ENCODE measurements at places on chromosomes 2 and 18.

- DNase-seq: no peak
These were observed 945 bp upstream of the ASXL2 start for GRCh38 chr2:25879133-25879730.

- no peak for DNase-seq
These were observed 244.9 kb upstream of the CXCR4 start for GRCh38 chr2:136362676-136363390.

DNA sequence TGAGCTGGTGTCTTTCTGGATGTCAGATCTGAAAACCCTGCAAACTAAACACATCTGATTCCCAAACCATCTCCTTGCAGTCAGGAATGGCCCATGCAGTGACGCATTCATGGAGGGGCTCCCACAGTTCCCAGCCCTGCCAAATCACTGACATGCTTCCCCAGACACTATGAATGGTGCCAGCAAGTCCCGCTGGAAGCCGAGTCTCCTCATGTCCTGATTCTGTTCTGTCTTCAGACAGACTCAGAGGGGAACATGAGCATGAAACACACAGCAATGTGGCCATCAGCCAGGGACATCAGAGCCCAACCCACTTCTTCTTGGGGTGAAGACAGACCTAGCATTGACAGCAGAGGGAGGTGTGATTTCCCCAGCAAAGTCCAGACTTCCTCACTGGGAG is 83.7 kb downstream of the TTC32 start:
- no peak for DNase-seq

DNA sequence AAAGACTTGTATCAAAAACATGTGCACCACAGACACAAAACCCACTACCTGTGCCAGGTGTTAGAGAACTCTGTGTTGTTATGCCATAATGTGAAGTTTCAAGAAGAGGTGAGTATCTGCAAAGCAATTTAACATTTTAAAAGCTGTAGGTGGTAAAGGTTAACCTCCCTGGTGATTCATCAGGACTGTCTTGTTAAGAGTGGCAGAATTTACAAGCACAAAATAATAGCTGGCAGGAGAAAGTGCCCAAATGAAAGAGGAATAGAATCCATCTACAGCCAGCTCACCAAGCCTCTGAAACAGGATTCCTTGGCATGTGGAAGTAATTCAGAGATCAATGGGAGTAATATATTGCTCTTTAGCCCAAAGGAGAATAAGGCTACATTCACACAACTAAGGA is 230.7 kb downstream of the AFF3 start:
- no peak for DNase-seq

DNA sequence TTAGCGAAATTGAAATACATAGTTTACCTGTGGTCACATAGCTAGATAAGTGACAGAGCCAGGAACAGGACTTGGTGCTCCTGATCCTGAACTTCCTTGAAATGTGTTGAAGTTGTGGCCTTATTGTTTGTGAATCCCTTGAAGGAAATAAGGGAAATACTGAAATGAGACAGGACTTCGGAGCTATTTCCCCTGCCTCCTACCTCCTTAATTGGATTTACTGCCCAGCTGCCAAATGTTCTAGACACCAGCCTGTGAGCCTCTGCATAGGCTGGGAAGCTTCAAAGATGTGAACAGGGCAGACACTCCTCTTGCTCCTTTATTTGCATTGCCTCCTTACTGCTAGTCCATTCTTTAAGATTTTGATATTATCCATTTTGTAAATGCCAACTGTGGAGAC is 135.2 kb downstream of the PRPF40A start:
- DNase-seq: no peak

DNA sequence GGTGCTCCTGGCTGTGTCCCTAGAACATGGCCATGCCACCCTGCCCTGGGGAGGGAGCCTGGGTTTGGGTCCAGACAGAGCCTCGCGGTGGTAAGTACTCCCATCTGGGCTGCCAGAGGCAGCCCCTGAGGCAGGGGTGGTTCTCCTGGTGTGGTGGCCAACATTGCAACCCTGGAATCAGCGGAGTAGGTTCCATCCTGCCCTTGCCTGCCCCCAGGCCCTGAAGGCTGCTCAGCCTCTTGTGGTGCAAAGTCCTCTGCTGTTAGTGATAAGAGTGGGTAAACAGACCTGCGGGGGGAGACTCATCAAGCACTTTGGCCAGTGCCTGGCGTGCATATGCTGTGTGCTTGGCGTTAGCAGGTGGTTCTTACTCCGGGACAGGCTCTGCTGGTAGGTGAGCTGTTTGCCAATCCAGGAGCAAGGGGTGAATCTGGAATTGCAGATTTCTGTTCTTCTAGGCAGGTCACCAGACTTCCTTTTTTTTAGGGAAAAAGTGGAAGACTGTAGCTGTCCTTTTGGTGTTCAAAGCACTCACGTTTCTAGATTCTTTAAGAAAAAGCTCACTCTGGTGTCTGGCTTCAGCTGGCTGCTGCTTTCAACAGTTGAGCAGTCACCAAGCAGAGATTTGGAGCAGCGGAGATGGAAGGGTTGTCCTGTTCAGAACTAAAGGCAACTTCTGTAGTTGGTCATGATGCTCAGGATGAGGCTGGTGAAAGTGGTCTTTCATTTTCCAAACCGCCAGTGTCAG is 3.2 kb downstream of the CNNM3 start:
- DNase-seq: no peak

DNA sequence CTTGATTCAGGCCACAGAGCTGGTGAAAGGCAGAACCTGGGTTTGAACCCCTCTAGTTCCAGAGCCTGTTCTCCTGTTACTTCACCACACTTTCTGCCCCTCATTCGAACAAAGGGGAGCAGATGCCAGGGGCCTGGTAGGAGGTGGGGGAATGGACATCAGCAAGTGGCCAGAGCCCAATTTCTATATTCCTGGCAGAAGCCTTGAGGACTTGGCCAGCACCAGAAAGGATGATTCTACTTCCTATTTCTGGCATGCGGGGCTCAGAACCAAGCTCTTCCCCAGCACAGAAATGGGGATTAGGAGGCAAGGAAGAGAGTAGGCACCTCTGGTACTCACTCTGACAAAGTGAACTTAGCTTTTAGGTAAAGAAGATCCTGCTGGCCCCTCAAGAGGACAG is 49.3 kb downstream of the ADD2 start:
- DNase-seq: no peak

DNA sequence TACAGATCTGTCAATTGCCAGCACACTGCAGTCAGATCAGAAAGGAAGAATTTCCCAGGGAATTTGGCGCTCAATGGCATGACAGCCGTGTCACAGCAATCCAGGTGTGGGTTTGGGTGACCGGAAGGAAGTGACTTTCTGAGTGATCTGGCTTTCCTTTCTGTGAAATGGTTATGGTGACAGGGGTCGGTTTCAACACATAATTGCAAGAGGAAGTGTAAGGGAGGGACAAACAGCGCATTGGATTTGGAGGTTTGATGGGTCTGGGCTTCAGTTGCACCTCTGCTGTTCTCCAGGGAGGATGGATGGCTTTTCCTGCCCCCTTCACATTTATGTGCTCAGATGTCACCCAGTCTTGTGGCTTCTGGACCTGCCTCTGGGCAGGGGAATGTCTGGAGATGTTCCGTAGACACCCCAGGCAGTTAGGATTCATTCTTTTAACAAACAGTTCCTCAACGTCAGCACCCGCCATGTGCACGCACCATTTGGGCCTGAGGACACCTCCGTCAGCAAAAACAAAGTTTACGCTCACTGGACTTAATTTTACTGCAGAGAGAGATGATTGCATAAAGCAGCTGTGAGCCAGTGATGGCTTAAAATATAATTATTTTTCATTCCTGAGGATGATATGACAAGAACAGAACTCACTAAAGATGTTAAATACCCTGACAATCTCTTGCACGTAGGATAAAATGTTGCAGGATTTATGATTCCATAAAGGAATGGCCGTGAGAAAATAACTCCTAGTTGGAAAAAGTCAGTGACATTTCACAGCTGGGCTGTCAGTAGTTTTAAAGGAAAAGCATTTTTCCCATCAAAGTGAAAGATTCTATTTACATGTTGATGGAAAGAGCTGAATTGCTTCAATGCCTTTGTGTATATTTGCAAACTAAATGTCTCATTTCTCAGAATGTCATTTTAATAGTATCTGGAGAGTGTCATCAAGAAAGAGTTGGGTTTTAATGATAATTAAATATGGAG is 36.9 kb downstream of the MBP start:
- no peak for DNase-seq

DNA sequence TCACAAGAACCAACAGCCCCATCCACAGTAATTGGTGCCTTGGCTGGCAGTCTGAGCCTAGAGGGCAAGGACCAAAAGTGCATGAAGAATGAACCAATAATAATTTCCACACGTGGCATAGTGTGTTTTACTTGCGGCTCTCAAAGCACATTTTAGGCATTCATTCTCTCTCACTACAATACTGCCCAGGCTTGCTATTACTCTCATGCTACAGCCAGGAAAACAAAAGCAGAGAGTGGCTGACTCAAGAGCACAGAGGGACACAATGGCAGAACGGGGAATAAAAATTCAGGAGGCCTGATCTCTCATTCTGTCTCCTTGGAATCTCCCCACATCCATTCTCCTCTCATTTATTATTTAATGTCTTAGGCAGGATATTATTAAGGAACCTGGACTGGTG is 57.0 kb upstream of the NOL4 start:
- DNase-seq: no peak

- peak; percentile 91 for DNase-seq
These were observed 6.3 kb downstream of the RAB12 start for GRCh38 chr18:8615397-8616027.

DNA sequence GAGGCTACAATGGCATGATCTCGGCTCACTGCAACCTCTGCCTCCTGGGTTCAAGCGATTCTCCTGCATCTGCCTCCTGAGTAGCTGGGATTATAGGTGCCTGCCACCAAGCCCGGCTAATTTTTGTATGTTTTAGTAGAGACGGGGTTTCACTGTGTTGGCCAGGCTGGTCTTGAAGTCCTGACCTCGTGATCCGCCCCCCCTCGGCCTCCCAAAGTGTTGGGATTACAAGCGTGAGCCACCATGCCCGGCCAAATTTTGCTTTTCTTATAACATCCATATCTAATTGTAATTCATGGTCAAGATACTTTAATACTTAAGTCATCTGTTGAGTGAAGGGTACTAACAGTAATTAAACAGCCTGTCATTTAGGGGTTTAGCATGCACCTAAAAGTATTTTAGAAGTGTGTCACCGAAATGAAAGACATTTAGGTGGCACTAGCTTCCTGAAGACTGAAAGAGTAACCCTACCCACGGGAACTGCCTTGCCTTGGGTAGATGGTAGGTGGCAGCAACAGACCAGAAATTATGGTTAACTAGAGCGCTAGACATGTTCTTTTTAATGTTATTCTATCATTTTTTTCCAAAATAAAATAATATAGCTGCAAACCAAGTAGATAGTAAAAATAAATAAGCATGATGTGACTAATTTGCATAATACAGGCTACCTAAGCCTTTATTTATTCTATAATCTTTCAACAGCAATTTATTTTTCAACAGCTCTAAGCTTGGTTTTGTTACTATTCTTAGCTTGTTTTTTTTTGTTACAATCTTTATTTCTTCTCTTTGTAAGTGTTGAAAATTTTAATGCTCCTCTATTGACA is 8.6 kb upstream of the ACYP2 start:
- no peak for DNase-seq

DNA sequence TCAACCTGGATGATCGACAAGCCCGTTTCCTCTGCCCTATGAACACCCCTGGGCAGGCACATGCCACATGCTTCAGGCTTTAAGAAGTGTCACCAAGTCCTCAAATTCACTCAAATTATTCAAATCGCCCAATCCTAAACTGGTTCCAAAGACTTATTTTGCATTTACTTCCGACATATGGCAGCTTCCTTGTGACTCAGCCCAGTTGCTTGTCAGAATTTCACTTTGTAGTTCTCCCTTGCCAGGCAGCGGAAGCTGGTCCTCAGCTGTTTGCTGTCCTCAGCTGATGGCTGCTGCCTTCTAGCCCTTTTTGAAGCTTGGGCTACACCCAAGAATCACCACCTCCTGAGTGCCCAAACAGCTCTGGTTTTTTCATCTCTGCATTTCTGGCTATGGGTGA is 105.4 kb upstream of the LMAN1 start:
- DNase-seq: no peak

DNA sequence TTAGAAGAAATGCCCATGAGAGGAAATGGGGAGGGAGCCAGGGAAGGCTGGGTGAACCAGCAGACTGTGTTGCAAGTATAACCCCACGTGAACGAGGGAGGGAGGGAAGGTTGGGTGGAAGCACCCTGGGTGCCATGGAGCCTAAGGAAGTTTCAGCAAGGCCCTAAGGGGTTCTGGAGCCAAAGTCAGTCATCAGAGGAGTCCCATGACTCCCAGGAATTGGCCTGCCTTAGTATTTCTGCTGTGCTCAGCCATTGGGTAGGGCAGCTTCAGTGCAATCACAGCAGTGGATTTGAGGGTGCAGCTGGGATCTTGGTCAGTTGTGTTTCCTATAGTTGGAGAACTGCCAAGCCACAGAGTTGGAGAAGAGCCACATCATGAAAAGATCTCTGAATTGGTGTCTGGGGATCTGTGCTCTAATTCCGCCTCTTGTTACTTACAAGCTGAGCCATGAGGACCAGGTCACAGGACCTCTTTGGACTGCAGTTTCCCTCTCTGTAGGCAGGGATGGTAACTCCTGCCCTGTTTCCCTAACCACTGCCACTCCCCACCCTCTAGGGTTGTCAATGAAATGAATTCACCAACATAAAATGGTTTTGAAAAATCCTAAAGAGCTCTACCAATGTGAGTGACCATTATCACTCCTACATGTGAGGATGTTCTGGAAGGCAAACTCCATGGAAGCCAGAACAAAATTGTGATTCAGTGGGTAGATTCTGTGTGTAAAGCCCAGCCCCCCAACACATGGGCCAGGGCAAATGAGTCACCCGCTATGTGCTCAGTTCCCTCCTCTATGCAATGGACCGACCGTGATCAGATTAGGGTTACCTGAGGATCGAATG is 108.9 kb downstream of the CLIP4 start:
- peak; percentile 44 for DNase-seq

GRCh38 chr2:74536166-74536950 is 6.6 kb downstream of the HTRA2 start:
- no peak for DNase-seq

DNA sequence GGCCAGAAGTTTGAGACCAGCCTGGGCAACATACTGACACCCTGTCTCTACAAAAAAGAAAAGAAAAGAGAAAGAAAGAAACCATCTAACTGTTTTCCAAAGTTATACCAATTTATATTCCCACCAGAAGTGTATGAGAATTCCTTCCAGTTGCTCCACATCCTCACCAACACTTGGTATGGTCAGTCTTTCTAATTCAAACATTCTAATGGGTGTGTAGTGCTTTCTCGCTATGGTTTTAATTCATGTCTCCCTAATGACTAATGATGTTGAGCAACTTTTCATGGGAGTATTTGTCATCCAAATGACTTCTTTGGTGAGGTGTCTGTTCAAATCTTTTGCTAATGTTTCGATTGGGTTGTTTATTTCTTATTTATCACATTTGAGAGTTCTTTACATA is 10.5 kb upstream of the B3GNT7 start:
- no peak for DNase-seq

GRCh38 chr2:9631878-9632700 is 1.3 kb upstream of the YWHAQ start:
- no peak for DNase-seq

DNA sequence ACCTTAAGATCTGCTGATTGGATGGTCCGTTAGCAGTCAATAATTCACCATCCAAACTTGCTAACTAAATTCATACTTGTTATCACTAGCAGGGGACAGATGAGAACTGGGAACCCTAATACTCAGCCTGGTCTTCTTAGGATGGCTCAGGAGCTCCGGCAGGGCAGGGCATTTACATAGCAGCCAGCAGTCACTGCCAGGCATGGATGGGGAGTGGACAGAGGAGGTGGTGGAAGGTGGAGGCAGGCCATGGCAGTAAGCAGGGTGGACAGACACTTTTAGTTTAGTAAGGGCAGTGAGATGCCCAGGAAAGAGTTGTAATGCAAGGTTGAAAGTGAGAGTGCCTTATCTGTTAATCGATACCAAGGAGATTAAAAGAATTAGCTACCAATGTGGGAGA is 392.2 kb upstream of the CHST9 start:
- DNase-seq: no peak

Data from fibroblast of skin of left biceps (primary cell).